ENCODE measurements at places on chromosomes 2 and 18. TPM values are rescaled to one million over a fixed set of nuclear protein-coding genes. Genes with fewer than 3 reads are reported as not detected.

- no peak for ATAC-seq
Measured at GRCh38 chr2:38152035-38152434, 76.1 kb upstream of the CYP1B1 start.

GRCh38 chr2:239927424-239927981 lies 97.6 kb downstream of the NDUFA10 start:
- ATAC-seq: peak; percentile 98

GRCh38 chr2:234191819-234192407 lies 141.4 kb downstream of the SPP2 start:
- ATAC-seq: peak; percentile 55

Gene GPR45
- total RNA-seq: not detected

Gene CYS1
- 0.52 TPM for total RNA-seq

DNA sequence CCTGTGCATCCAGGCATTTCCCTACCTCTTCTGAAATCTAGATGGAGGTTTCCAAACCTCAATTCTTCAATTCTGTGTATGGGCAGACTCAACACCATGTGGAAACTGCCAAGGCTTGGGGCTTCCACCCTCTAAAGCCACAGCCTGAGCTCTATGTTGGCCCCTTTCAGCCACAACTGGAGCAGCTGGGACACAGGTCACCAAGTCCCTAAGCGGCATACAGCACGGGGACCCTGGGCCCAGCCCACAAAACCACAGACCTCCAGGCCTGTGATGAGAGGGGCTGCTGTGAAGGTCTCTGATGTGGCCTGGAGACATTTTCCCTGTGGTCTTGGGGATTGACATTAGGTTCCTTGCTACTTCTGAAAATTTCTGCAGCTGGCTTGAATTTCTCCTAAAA lies 255.4 kb downstream of the TDRD15 start:
- no peak for ATAC-seq

Gene ADGRF3
- 0.04 TPM for total RNA-seq

DNA sequence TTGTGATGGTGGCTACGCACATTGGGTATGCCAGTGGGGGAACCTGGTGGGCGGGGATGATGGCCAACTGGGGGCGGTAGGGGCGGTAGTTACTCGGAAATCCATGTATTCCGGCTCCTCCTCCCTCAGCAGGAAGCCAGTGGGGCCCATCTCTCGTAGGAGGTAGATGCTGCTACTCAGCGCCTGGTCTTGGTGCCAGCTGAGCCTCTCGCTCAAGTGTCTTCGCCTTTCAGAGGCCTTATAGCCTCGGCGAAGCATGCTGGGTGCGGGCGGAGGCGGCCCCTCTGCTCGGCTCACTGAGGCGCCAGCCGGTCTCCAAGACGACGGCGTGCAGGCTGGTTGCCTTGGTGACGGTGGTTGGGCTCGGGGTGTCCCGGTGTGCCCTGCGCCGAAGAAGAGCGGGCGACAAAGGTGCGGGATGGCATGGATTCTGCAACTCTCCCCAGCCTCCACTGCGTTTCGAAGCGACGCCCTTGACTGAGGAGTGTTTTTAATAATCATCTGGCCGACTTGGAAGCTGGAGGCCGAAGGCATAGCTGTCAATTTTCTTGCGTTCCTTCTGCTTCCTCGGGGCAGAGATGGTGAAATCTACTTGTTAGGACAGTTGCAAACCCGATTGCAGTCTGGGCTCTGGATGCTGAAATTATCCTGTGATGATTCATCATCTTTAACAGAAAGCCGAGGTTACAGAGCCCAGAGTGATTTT lies at the start of gene ZSWIM2:
ZSWIM2 (minus strand) TSS at position 298 of the 706 bp plus-strand sequence; CDS start at position 258, 40 bp downstream.
- ATAC-seq: peak; percentile 66

- ATAC-seq: no peak
Measured at GRCh38 chr18:36337679-36338402, 40.3 kb downstream of the FHOD3 start.

- no peak for ATAC-seq
Measured at GRCh38 chr2:207724113-207724512, 12.7 kb downstream of the CCNYL1 start.

DNA sequence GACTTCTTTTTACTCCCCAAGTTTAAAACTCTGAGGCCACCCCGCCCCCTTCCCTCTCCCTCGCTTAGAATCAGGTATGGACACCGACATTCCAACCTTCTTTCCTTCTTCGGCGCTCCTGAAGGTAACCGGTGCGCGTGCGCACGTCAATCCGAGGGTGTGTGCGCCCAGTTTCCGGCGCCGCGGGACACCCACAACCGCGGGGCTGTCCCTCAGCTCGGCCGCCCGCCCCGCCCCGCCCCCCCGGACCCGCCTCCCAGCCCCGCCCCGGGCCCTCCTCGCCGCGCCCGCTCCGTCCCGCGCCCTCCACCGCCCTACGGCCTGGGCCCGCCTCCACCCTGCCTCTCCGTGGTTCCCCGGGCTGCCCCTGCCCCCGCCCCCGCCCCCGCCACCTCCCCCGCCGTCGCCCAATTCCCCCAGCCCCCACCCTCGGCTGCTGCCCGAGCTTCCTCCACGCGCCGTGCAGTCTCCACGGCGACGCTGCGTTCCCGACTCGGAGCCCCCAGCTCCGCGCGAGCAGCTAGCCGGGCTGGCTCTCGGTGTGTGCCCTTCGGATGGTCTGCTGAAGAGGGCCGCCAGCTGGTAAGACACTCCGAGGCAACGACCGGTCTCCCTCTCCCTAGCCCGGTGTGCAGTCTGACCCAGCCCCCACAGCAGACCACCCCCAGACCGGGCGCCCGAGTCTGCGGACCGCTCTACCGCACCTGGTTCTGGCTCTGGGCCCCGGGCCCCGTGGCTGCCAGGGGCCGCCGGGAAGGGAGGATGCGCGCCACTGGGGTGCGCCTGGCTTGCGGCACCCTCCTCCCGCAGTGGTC lies 635 bp downstream of the ERICH2 start:
- ATAC-seq: peak; percentile 91

GRCh38 chr2:221442128-221442527 lies 130.0 kb downstream of the EPHA4 start:
- ATAC-seq: no peak

Gene MROH2A
- 0.52 TPM for total RNA-seq

DNA sequence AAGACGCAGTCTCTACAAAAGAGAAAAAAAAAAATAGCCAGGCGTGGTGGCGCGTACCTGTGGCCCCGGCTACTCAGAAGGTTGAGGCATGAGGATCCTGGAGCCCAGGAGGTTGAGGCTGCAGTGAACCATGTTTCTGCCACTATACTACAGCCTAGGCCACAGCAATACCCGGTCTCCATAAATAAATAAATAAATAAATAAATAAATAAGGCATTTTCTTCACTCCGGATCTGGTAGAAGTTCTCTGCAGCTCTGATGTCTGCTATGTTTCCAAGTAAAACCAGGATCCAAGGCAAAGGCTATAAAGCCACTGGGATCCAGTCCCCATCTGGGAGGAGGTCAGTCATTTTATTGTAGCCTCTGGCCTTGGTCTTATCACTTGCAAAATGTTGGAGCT lies 15.5 kb downstream of the NFE2L2 start:
- no peak for ATAC-seq

GRCh38 chr2:220365023-220365422 lies 737.6 kb downstream of the SLC4A3 start:
- ATAC-seq: peak; percentile 94

Gene TRIM54
- total RNA-seq: 0.16 TPM

DNA sequence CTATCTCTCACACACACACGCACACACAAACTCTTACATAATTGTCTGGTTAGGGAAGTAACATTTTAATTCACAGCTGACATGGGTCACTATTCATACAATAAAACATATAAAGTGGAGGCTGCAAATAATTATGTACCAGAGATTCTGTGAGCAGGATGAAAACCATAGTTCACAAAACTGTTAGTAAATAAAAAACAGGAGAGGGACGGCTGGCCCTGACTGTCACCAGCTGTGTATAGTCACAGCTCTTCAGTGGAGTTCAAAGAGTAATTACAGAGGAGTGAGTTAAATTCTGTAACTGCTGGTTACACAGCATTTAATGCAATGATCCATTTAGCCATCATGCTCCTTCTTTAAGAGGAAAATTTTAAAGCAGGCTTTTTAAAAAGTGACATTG lies 76.9 kb downstream of the NRXN1 start:
- no peak for ATAC-seq

DNA sequence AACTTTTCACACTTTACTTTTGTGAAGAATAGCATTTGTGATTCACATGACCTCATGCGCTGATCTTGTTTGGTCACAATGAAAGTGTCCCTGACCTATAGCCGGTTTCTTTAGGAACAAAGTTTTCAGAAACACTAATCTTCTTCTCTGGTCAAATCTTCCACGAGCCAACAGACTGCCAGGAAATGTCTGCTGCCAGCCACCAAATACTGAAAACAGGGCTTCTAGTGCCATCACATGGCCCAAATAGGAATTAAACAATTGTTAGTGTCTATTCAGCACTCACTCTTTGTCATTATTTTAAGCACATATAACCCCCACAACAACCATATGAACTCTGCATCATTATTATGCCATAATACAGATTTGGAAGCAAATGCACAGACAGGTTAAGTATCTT lies 286.5 kb upstream of the SYT4 start:
- ATAC-seq: no peak

DNA sequence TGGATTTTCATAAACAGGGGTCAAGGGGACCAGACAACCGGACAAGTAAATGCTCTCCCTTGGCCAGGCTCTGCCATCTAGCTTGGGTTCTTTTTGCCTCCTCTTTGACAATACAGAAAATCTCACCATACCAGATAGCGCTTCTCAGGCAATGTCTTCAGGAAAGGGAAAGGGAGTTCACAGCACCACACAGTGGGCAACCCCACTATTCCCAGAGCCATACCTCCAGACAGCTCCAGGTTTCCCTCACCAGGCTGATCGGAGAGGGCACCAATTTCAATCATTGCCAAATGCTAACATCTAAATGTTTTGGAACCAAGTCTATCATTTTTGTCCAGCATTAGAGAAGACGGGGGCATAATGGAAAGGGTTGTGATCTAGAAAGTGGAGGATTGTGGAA lies 28.1 kb downstream of the CCDC68 start:
- ATAC-seq: no peak

- ATAC-seq: no peak
Measured at GRCh38 chr2:47782381-47782670, 619 bp upstream of the MSH6 start.

DNA sequence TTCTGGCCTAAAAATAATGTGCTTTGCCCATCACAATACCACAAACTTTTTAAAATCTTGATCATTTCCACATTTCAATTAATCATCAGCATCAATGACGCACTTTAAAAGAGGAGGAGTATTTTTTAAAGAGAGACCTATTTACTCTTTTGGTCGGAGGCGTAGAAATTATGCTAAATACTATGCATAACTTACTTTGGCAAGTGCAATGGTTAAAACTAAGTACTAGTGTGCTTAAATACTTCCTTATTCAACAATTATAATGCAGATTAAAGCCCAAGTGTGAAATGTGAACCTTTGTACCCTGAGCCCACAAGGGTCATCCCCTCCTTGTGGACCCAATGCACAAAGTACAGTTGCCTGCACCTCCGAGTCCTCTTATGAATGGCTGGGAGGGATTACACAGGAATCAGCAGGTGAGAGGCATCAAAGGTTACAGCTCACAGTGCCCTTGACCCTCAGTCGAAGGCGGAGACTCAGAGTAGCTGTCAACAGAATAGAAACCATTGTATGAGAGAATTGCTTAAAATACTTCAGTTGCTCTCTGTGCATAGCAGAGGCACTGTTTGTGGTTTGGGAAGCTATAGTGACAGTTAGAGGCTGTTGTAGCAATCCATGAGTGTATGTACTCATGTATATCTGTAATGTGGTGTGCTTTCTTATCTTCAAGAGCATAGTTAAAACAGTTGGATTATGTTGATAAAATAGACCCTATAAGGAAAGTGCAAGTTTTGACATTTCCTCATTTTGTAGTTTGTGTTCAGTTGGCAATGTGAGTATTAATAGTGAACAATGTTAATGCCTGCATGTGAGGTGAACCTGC lies 151.7 kb upstream of the ITGA4 start:
- ATAC-seq: peak; percentile 33

DNA sequence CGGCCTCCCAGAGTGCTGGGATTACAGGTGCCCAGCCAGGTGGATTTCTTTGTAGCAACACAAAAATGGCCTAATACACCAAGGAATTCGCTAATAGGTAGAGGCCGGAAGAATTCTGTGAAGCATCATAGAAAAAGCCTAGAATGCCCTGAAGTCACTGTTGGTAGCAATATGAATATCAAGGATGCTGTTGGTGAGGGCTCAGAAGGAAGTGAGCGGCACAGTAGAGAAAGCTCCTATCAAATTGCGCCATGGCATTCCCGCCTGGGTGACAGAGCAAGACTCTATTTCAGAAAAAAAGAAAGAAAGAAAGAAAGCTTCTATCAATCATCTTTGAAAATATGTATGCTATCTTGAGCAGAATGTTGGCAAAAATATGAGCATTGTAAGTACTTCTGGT lies 23.8 kb downstream of the GALNT5 start:
- no peak for ATAC-seq

- ATAC-seq: peak; percentile 47
Measured at GRCh38 chr18:51668101-51668500, 470.6 kb upstream of the MEX3C start.

Gene COL4A3
- total RNA-seq: 0.76 TPM

DNA sequence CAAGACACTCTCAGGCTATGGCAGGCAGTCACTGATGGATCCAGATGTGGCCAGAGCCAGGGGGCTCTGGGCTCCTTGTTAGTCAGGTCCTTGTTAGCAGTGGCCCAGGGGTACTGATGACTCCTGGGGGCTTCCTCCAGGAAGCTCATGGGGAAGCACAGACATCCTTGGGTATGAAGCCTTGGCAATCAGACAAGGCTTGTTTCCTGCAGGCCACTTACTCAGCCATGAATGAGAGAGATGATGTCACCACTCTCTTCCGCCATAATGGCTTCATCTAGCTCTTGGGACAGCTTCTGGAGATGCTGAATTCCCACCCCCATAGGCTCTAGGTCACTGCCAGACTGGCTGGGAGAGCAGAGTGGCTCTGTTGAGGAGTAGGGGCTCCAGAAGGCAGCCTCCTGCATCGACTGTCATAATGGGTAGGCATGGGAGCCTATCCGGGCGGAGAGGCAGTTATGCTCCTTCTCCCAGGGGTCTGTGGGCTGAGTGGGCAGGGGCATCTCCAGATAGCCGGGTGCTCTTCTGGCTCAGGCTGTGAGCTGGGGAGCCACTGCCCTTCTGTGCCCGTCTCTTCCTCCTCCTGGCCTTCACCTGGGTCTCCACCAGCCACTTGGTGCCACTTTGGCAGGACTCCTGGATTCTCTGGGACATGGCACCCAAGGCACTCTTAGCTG lies 40.2 kb upstream of the BMPR2 start:
- peak; percentile 30 for ATAC-seq

Gene KIF1A
- 0.12 TPM for total RNA-seq

- ATAC-seq: no peak
Measured at GRCh38 chr18:74567822-74568221, 29.8 kb upstream of the ZNF407 start.

Gene CXCR1
- total RNA-seq: 0.72 TPM

- ATAC-seq: no peak
Measured at GRCh38 chr2:7976206-7976605, 705.6 kb upstream of the ID2 start.

- ATAC-seq: no peak
Measured at GRCh38 chr2:178386986-178387597, 63.9 kb downstream of the PRKRA start.

Measured in esophagus mucosa (tissue), 1 donor.